Activated CD8-positive, alpha-beta memory T cell treated with anti-CD3 and anti-CD28 coated beads, Interleukin-2, amount 50 U/mL, for 4 hours (primary cell): ENCODE measurements at places on chromosomes 13 and 19.

- DNase-seq = no peak
These were observed 14.9 kb downstream of the TEX29 start for GRCh38 chr13:111335298-111335697.

- DNase-seq = no peak
These were observed 45.5 kb downstream of the SAE1 start for GRCh38 chr19:47176071-47176626.

DNA sequence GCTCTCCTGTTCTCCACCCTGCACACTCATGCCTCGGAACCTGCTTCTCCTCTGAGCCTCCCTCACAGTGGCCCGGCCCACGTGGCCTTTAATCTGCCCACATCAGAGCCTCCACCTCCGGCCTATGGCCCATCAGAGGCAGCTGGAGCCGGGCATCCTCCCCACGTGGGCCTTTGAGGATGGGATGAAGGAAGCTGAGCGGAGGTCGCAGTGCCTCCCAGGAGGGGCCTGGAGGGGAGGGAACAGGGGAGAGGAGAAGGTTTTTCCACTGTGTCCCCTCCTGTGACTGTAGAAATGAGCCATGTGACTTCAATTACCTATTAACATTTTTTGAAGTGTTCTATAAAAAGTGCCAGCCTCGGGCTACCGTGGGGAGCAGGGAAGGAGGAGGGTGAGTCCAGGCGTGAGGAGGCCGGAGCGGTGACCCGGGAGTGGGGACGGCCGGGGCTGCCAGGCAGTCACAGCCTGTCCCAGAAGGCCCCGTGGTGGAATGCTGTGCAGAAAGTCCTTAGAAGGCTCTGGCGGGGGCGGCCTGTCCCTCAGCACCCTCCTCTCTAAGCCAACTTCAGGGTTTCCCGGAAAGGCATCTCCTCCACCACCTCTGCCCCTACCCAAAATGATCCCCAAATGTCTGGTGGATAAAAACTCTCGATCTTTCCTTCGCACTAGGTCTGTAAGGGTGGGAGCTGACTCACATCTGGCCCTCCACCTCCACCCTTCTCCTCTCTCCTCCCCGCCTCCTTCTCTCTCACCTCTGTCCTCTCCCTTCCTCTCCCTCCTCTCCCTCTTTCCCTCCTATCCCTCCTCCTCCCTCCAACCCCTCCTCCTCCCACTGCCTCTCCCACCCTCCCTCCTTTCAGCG, 24.8 kb upstream of the SLC1A5 start:
- no peak for DNase-seq

GRCh38 chr19:10603873-10604459, 16.9 kb upstream of the AP1M2 start:
- DNase-seq = peak; percentile 43

DNA sequence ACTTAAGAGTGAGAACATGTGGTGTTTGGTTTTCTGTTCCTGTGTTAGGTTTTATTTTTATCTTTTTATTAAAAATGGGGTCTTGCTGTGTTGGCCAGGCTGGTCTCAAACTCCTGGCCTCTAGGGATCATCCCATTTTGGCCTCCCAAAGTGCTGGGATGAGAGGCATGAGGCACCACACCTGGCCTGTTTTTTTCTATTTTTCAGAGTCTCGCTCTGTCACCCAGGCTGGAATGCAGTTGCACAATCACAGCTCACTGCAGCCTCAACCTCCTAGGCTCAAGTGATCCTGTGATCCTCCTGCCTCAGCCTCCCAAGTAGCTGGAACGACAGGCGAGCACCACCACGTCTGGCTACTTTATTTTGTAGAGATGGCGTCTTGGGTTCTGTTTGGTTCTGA, 7.6 kb downstream of the ZNF574 start:
- DNase-seq = no peak
